ENCODE measurements at places on chromosomes 1 and 21.

GRCh38 chr1:201420608-201421002 is 925 bp downstream of the TNNI1 start:
- no peak for DNase-seq

- no peak for DNase-seq
Measured at GRCh38 chr1:32782086-32782485, 35.1 kb downstream of the YARS1 start.

- no peak for DNase-seq
Measured at GRCh38 chr1:58608945-58609344, 31.9 kb upstream of the TACSTD2 start.

GRCh38 chr1:196209983-196210382 is 398.3 kb downstream of the KCNT2 start:
- DNase-seq, result no peak

DNA sequence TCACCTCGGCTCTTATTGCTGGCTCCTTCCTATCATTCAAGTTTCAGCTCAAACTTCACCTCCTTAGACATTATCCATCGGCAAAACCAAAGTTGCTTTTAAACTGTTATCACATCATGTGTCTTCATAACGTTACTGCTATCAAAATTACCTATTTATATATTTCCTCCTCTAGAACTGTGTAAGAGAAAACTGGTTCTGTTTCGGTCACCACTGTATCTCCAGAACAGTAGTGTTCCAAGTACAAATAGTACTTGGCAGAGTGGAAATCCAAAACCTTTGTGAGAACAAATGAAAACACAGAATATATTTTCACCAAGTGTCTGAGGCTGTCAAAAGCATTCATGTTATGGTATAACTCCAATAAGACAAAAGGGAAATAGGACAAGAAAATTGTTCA is 9.1 kb downstream of the ZRANB2 start:
- no peak for DNase-seq

DNA sequence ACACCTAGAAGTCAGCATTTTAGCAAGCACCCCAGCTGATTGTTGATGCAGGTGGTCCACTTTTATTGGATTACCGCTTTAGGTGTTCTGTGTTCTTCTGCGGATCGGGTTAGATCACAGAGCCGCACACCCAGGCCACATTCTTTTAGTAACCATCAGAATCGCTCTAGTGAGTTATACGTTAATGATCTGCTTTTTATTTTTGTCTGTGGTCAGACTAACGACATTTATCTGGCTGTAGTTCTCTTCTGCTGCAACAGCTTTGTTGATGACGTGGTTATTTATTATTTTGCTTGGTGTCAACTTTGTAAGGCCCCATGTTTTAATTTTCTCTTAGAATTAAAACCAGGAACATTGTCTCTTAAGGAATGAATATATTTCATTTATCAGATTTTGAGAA is 18.2 kb downstream of the SCCPDH start:
- no peak for DNase-seq

DNA sequence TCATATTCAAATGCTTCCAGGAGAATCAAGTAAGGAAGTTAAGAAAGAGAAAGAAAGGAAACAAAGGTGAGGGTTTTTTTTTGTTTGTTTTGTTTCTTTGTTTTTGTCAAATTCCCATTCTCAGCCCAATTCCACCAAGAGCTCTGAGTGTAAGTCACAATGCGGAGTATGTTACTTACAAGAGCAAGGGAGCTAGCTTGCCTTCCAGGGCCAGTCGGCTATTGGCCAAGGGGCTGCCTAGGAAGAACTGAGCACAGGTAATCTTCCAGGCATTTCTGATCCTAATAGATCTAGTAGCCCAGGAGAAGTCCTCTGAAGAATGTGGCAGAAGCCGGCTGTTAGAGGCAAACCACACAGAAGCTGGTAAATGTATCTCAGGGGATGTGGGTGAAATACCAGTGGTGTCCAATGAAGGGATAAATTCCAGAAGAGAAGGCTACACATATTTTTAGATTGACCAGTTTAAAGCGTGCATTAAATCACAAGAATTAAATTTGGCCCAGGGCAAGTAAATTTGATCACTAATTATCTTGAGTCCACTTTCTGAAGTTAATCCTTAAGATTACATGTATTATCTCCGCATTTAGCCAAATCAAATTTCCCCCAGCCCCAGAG is 239.6 kb upstream of the ADAMTS5 start:
- no peak for DNase-seq

GRCh38 chr1:2544875-2545640 is 11.1 kb upstream of the TNFRSF14 start:
- no peak for DNase-seq

DNA sequence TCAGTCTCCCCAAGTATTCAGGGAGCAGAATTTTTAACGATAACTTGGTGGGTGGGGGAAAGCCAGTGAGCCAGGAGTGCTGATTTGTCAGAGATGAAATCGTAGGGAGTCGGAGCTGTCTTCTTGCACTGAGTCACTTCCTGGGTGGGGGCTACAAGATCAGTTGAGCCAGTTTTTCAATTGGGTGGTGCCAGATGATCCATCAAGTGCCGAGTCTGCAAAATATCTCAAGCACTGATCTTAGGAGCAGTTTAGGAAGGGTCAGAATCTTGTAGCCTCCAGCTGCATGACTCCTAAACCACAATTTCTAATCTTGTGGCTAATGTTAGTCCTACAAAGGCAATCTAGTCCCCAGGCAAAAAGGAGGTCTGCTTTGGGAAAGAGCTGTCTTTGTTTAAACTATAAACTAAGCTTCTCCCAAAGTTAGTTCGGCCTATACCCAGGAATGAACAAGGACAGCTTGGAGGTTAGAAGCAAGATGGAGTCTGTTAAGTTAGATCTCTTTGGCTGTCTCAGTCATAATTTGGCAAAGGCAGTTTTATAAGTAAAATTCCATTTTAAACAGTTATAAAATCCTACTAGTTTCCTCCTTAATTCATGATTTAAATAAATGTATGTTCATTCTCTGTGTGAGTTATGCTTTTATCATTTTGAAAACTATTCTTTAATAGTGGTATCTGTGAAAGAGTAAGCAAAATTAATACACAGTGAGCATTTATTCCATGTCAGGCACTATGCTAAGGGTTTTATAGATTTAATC is 51.7 kb downstream of the SLC16A1 start:
- peak; percentile 28 for DNase-seq

DNA sequence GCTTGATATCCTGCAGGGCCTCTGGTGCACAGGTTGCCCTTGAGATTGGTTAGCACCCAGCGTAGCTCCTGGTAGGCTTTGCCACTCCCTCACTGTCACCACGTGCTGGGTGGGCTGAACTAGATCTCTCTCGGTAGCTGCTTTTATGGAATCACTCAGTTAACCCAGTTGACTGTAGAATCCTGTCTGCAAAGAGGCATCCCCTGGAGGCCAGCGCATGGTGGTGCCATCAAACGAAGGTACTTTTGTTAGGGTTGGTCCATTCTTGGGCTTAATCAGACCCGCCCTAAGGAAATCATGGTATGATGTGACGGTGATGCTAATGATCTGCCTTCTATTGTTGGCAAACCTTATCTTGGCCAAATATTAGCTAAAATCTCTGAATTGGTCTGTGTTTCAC is 153.4 kb downstream of the GALNT2 start:
- no peak for DNase-seq

DNA sequence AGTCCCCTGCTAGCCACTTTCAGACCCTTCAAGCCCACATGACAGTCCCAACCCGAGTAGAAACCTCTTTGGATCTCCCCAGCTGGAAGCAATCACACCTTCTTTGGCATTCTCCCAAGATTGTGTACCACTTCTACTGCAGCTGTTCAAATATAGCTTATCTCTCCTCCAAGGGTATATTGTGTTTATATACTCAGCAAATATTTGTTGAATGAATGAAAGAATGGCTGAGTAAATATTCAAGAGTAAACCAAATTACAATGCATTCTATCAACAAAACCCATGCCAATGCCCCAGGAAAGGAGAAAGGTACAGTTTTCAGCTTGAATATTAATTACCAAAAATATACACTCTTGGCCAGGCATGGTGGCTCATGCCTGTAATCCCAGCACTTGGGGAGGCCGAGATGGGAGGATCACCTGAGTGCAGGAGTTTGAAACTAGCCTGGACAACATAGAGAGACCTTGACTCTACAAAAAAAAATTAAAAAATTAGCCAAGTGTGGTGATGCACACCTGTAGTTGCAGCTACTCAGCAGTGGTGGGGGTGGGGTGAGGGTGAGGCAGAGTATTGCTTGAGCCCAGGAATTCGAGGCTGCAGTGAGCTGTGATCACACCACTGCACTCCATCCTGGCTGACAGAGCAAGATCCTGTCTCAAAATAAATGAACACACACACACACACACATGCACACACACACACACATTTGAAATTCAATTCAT is 68.5 kb downstream of the NIBAN1 start:
- no peak for DNase-seq

Measured in AG04449 (cell line).